C1 segment of cervical spinal cord (tissue), 14 donors: ENCODE measurements at places on chromosomes 13 and 19.

DNA sequence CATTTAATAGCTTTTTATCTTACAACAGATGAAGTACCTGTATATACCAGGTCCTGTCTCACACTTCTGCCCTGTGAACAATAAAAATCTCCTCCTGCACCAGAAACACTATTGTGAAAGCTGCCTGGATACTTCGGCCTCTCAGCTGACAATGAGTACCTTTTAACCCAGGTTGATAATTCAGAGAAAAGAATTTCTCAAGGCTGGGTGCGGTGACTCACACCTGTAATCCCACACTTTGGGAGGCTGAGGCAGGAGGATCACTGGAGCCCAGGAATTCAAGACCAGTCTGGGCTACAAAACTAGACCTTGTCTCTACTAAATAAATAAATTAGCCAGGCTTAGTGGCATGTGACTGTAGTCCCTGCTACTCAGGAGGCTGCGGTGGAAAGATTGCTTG, 65.3 kb upstream of the TM9SF2 start:
- DNase-seq: no peak

GRCh38 chr19:35120492-35120891, 4.9 kb downstream of the FXYD3 start:
- no peak for DNase-seq

DNA sequence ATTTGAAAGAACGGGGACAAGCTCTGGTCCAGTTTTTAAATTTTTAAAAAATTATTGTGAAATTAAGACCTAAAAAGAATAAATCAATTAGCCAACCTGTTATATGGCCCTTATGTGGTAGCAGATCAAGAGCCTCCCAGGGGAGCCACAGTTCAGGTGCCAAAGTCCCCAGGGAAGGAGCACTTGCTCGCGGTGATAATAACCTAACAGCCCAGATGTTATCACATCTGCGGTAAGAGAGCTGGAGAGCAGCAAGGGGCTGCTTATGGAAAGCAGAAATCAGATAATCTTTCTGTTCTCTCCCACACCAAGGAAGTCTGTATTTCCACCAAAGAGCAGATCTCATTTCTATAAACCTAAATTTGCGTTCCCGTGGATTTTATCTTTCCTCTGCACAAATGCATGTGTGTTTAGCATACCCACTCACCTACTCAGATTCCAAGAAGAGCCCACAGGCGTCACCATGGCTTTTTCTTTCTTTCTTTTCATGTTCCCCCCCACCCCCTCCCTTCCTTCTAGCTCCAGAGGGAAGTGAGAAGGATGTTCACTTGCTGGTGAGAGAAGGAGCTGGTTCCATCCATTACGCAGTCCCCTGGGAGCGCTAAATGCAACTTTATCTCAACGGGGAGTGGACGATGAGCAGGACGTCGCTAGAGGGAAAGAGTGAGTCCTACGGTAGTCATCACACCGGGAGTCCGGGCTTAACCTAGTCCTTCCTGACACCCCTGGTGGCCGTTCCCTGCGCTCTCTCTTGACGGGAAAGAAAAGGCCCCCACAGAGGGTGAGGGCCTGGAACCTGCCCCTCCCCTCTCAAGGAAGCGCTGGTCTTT, 1.6 kb upstream of the POU4F1 start:
- no peak for DNase-seq

DNA sequence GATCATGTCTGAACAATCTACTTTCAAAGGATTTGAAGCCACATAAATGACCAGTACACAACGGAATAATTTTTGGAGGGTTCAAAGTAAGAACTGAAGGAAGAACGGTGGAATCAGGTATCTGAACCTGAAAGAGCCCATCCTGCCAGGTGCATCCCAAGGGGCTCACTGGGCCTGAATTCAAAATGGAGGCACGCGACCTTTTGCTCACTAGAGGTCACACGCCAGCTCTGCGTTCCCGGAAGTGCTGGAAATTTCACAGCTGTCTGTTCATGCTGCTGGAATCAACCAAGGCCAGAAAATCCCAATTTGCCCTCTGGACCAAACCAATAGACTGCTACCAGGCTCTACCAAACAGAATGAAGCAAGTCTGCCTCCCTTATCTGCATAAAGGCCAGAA, 4.2 kb upstream of the RASA3 start:
- no peak for DNase-seq

GRCh38 chr19:23547816-23548430, 139.1 kb downstream of the ZNF675 start:
- DNase-seq: no peak
